ENCODE measurements at places on chromosomes 3 and 15.
A peak's percentile ranks its signal among the peaks of the same experiment; 100 is the strongest.

DNA sequence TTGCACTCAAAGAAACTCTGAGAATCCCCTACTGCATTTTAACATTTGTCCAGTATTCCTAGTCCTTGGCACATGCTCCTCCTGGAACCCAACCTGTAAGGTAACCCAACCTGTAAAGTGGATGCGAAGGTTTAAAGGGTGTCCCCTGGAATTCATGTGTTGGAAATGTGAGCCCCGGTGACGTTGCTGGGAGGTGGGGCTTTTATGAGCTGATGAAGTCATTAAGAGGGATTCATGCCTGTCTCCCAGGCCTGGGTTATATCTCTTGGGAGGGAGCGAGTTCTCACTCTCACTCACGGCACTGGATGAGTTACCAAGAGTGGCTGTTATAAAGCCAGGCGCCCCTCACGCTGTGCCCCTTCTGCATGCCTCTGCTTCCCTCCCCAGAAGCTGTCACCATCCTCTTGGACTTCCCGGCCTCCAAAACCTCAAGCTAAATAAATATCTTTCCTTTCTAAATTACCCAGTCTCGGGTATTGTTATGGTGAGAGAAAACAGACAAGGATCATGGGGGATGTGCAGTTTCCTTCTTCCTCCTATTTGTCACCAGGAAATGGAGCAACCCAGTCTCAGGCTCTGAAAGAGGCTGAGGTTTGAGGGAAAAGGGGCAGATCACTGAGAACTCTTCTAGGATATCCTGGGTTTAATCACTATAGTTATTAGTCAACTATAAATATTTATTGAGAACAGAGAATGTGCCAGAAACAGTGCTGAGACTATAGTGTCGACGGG lies 7.6 kb downstream of the XXYLT1 start:
- DNase-seq: no peak

GRCh38 chr3:155441506-155441905 lies 148.0 kb upstream of the STRIT1 start:
- DNase-seq: no peak

- DNase-seq: no peak
Observed at GRCh38 chr3:98259707-98260106, 4.3 kb upstream of the OR5H6 start.

DNA sequence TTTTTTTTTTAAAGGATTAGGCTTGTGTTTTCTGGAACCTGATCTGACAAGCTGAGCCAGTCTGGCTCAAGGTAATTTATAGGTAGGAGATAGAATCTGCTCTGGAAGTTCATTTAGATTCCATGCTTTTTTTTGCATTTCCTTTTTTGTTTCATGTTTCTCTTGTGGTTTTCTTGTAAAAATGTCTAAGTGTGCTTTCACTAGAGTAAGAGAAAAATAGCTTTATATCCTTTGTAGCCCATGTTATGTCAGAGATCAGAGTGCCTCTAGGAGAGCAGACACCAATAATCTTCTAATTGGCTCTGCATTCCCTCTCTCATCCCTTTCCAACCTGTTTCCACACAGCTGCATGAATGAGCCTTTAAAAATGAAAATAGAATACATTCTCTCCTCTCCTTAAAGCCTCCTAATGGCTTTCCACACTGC lies 389.8 kb upstream of the KCNMB2 start:
- peak; percentile 10 for DNase-seq

DNA sequence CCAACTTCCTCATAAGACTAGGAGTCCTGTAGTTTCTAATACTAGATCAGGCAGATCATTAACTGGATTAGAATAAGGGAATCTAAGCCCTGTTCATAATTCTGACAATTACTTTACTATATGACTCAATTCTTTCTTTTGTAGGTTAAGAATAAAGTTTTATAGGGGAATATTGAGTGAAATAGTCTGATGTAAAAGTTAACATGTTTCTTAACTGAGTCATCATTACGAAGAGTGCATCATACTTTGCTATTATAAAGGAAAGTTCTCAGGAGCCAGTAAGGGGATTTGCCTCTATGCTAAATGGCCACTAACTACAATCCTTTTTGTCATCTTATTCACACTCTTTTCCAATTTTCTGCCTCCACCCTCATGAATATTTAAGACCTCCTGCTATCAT lies 63.1 kb downstream of the POLQ start:
- peak; percentile 48 for DNase-seq

- DNase-seq: no peak
Observed at GRCh38 chr3:9380014-9380413, 17.2 kb downstream of the THUMPD3 start.

Data from AG09309 (cell line).